ENCODE measurements at places on chromosomes 4 and X.

GRCh38 chr4:82372517-82373485 lies 990 bp downstream of the HNRNPD start:
- DNase-seq, result peak; percentile 53

DNA sequence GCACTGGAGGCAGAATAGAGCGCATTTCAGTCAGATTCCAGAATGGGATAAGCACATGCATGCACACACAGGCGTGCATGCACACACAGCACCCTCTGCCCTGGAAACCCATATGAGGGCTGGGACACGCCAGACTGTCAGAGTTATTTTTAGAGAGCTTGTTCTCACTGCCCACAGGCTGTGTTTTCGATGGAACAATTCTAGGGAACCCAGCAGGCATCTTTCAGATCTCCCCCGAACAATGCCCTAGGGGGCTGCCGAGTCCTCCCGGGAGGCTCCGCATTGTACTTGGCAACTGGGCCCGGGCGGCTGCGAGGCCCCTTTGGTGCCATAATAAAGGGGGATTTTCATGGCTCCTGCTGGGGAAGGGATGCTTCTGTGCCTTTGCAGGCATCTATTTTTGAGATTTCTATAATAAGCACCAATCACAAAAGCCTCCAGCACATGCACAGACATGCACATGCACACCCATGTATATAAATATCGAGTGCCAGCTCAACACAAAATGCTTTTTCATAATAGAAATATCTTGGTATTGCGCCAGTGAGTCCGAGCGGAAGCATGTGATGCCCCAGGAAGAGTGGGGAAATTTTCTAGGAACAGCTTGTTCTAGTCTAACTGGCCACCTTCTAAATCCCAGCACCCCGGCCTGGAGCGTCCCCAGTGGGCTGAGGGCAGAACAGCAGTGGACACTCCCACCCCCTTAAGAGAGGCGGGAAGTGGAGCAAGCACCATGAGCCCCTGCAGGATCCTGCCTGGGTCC lies 88.5 kb downstream of the PHKA2 start:
- DNase-seq, result no peak

DNA sequence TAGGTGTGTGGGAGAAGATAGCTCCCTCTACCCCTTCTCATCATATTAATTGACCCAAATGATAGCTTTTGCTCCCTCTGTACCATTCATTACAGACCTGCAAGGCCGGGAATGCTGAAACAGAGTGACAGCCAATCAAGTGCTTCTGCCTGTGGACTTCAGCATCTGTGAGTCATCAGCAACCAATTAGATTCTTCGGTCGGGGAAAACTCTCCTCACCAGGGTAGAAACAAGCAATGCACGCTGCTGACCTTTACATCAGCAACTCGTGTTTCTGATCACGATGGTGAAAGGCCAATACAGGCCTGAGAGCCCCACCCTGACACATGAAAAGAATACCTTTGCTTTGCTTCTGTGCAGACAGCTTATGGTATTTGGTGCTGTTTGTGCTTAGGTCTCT lies 347.2 kb upstream of the DDX53 start:
- no peak for DNase-seq

GRCh38 chrX:40097141-40097503 lies 636 bp downstream of the BCOR start:
- no peak for DNase-seq

DNA sequence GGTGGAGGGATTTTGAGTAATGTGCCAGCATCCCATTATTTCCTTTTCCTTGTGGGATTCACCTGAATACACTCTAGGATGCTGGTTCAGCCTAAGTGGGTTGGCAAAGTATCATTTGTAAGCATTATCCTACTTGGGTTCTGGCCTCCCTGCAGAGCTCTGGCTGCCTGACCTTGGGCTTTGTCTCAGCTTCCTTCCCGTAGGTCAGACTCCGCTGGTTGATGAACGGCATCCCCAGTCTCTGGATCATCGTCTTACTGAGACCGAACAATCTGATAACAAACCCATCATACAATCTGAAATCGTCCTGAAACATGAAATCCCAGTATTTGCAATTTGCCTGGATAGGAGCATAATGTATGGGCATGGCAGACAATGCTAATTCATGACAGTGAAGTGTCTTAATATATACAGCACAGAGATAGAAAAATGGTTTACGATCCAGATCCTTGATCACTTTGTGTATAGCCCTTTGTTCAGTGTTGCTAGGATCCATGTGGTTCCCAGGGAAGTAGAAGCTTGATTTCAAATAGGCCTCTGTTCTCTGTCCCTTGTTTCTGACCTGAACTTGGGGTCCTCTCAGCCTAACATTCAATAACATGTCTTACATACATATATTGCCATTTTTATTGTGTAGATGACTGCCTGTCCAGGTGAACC lies 5.5 kb downstream of the MID2 start:
- DNase-seq, result no peak

DNA sequence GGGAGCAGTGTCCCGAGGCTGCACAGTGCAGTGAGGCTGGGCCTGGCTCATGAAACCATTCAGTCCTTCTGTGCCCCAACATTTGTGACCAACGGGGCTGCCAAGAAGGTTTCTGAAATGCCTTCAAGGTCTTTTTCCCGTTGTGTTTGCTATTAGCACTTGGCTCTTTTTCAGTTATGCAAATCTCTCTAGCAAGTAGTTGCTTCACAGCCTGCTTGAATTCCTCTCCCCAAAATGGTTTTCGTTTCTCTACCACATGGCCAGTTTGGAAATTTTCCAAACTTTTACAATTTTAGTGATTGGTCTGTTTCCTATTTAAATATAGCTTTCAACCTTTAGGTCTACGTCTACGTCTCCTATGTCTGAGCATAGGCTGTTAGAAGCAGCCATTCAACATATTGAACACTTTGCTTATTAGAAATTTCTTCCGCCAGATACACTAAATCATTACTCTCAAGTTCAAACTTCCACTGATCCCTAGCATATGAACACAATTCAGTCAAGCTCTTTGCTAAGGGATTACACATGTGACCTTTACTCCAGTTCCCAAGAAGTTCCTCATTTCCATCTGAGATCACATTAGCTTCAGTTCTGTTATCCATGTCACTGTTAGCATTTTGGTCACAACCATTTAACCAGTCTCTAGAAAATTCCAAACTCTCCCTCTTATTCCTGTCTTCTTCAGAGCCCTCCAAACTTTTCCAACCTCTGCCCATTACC lies 901.8 kb downstream of the GLUD2 start:
- no peak for DNase-seq

GRCh38 chr4:26067035-26067434 lies 153.0 kb downstream of the SMIM20 start:
- no peak for DNase-seq

GRCh38 chrX:24648495-24648894 lies 1.3 kb upstream of the PCYT1B start:
- DNase-seq, result no peak

DNA sequence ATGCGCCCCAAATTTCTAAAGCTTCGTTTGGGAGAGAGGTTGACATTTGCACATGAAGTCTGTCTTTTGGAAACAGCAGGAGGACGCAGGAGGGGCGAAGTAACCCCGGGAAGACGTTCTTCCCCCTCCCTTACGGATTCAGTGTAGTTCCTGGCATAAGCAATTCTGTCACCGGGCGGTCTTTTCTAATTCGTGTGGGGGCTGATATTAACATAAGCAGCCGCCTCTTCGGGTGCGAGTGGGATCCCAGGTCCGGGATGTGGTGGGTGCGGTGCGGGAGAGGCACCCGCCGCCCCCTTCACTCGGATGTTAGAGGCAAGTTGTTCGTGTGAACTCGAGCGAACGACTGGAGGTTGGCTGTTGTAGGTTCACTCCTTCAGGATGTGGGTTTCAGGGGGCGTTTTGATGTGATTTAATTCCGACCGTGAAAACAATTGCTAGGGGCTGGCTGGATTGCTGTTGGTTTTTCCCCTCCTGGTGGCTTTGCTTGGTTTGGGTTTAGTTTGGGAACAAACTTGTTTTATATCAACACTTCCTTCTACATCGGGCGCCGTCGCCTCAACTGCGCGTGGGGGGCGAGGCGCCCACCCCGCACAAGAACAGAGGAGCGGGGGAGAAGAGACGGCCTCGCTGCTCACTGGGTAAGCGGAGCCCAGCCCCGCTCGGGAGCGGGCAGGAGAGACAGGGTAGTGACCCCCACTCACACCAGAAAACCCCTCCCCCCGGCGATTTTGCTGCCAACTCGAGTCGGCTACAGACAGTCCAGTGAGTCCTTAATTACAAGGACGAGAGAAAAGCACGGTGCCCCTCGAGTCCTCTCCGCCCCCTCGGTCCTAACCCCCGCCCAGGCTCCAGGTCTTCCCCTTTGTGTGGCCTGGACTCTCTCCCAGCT lies 2.9 kb upstream of the LEF1 start:
- DNase-seq, result peak; percentile 41

DNA sequence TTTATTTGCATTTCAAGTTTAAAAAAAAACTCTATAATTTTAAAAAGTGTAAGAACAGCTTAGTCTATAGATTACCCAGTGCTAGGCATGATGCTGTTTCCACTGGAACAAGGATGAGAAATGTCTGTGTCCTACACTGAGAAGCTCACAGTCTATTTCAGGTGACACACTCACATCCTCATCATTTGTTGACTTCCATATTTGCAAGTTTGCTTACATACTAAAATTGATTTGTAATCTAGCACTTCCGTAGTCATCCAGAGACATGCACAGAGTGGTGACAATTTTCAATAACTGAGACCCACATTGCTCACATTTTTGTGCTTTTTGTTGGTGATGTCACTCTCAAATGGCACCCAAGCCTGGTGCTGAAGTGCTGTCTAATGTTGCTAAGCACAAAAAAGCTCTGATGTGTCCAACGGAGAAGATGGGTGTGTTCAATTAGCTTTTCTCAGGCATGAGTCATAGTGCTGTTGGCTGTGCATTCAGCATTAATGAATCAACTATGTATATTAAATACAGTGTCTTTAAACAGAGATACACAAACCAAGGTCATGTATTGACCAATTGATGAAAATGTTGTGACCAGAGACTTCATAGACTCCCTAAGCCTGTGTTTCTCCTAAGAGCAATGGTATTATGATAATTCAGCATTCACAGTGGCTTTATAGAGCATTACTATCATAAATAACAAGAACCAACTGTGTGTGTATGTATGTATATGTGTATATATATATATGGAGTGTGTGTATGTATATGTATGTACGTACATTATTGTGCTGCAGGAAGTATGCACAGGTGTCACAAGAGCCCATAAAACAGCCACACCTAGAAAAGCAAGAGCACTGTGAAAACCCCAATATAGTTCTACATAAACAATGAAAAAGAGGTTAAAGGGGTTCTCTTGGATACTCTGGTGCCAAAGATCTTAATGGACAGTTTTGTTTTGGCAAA lies 31.2 kb upstream of the VCX3B start:
- DNase-seq, result no peak

DNA sequence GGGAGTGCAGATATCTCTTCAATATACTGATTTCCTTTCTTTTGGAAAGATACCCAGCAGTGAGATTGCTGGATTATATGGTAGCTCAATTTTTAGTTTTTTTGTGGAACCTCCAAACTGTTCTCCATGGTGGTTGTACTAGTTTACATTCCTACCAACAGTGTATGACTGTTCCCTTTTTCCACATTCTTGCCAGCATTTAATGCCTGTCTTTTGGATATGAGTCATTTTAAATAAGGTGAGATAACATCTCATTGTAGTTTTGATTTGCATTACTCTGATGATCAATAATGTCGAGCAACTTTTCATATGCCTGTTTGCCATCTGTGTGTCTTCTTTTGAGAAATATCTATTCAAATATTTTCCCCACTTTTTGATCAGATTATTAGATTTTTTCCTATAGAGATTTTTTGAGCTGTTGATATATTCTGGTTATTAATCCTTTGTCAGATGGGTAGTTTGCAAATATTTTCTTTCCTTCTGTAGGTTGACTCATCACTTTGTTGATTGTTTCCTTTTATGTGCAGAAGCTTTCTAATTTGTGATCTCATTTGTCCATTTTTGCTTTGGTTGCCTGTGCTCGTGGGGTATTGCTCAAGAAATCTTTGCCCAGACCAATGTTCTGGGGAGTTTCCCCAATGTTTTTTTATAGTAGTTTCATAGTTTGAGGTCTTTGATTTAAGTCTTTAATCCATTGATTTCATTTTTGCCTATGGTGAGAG lies 552.7 kb downstream of the ZNF674 start:
- DNase-seq, result no peak

DNA sequence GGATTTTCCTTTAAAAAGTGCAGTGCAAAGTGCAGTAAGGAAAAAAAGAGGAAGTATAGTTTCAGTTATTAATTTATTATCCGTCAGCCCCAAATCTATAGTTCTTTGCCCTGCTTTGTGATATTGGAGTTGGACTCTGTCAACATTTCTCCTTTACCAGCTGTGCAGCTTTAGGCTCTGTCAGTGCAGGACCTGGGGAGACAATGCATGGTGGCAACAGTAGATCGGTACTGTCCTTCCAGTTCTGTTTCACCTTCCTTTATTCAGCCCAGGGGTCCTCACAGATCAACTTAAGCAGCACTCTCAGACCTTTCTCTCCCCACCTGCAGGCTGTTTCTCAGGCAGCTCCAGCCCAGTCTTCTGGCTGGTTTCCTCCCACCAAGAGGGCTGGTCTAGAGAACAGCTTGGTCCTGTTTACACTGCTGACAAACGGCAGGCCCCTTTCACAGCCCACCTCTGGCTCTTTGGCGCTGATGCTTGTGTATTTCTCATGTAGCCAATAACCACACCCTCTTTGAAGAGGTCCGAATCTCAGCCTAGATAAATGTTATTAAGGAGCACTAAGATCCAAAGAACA lies 71.6 kb downstream of the MCUB start:
- DNase-seq, result no peak

DNA sequence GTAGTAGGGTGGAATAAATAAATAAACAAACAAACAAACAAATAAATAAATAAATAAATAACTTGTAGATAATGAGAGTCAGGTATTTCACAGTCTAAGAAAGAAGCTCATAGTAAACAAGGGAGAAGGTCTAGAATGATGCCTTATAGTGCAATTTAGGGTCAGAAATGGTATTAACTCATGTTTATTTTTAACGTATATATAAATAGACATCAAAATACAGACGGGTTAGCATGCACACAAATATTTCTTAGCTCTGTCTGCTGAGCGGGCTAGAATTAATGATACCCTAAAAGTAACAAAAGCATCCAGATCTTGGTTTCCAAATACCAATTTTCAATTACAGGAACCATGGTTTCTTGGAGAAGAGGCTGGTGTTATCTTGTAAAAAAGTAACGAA lies 16.6 kb downstream of the PFKFB1 start:
- no peak for DNase-seq

- no peak for DNase-seq
Measured at GRCh38 chr4:8777320-8778196, 94.1 kb downstream of the HMX1 start.

DNA sequence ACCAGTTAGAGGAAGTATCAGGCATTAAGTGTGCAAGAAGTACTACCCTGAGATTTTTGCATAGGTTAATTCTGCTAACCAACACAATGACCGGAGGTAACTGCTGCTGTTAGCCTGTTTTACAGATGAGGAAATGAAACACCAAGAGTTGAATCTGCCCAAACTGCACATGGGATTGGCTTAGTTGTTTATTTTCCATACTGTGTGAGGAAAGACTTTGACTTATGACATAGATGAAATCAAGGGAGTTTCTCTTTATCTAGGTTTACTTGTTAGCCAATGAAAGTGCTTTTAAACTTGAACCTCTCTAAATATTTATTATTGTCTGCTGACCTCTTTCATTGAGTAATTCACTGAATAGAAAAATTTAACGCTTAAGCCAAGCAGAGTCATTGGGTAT lies 10.3 kb downstream of the GUCY1B1 start:
- DNase-seq, result no peak

- no peak for DNase-seq
Measured at GRCh38 chr4:41256131-41256739, 493 bp upstream of the UCHL1 start.
